Body of pancreas (tissue), 4 donors: ENCODE measurements at places on chromosomes 5 and 9. TPM values are rescaled to one million over a fixed set of nuclear protein-coding genes. Genes with fewer than 3 reads are reported as not detected.

- no peak for DNase-seq
Observed at GRCh38 chr5:141172381-141173204, at the start of gene PCDHB7. Gene PCDHB7, plus strand, starts transcription at chr5:141172644. Its CDS starts 192 bp downstream, at chr5:141172836.

GRCh38 chr5:124408738-124409453 is 337.5 kb downstream of the ZNF608 start:
- DNase-seq = no peak

Gene LCN15
- not detected for total RNA-seq

DNA sequence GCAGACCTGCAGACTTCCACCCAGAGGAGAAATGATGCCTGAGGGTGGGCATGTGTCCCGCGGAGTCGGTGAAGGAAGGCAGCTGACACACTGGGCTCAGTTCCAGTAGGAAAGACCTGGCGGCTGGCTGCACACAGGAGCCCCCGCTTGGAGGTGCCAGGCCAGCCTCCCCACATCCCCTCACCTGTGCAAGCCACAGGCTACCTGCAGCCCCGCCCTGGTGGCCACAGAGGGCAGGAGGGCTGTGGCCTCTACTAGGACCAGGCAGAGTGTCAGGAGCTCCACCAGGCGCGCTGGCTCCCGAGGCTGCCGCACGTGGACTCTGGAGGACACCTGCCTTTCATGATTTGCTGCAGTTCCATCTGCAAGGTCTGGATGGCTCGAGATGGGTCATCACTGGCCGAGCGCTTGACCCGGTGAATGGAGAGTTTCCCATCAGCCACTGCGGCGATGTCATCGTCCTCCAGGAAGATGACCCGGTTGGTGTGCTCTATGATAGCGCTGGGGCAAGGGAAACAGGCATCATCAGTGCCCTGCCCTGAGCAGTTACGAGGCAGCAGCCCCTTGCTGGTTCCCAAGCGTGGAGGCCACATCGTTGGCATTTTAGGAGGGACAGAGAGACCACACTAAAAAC is 26.7 kb upstream of the MAPK9 start:
- no peak for DNase-seq

Gene FOXD4L4
- 0.52 TPM for total RNA-seq

GRCh38 chr5:103280967-103281366 is 22.4 kb downstream of the MACIR start:
- DNase-seq = no peak

- DNase-seq = peak; percentile 31
Observed at GRCh38 chr9:124733964-124734740, 37.0 kb downstream of the NR6A1 start.
